Activated CD4-positive, alpha-beta T cell treated with anti-CD3 and anti-CD28 coated beads, Interleukin-2, amount 50 U/mL, for 48 hours (primary cell): ENCODE measurements at places on chromosomes 6 and 20.

- no peak for DNase-seq
Observed at GRCh38 chr6:77324866-77325265, 138.4 kb downstream of the HTR1B start.

GRCh38 chr6:43950731-43951062 is 176.6 kb downstream of the MRPL14 start:
- no peak for DNase-seq

DNA sequence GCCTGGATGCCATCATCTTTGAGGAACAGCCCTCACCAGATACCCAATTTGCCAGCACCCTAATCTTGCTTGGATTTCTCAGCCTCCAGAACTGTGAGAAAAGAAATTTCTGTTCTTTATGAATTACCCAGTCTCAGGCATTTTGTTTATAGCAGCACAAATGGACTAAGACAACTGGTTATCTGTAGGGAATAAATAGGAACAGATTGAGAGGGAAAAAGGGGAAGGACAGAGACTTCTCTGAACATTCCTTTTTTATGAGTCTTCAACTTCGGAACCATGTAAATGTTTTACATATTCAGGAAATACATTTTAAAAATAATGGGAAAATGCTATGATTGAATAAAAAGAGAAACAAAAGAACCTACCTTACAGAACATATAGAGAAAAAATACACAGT is 20.9 kb downstream of the KCTD20 start:
- no peak for DNase-seq

- DNase-seq: no peak
Observed at GRCh38 chr6:119297049-119297448, 52.5 kb downstream of the MAN1A1 start.

DNA sequence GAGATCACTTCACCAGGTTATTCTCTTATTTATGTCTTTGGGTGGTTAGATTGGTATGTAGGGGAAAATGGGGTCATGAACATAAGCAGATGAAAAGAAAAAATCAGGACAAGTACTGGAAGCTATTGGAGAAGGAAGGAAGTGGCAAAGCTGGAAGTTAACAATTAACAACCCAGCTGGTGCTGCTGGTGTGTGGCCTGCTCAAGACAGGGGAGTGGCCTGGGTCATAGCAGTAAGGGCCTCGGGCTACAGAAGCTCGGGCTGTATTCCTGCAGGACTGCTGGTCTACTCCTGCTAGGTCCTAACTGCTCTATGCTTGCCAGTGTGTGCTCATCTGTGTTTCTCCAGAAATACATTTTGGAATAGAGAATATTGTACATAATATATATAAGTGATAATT is 19.6 kb downstream of the MYLIP start:
- DNase-seq: no peak

- no peak for DNase-seq
Observed at GRCh38 chr20:16063881-16064280, 509.4 kb downstream of the KIF16B start.

DNA sequence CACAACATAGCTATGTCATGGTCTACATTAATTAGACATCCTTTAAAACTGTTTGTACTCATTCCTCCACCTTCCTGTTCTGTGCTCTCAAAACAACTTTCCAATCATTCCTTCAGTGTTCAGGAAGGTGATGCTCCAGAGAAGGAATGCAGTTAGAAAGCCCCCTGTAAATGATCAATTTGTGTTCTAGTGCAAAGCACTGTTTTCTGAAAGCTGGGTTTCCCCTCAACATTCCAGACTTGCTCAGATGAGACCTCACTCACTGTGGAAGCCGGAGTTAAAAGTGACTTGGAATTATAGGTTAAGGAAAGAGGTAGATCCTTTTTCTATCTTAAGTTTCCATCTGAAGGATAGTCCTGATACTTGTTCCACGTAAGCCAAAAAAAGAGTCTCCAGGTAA is 95.9 kb downstream of the BMP2 start:
- no peak for DNase-seq

DNA sequence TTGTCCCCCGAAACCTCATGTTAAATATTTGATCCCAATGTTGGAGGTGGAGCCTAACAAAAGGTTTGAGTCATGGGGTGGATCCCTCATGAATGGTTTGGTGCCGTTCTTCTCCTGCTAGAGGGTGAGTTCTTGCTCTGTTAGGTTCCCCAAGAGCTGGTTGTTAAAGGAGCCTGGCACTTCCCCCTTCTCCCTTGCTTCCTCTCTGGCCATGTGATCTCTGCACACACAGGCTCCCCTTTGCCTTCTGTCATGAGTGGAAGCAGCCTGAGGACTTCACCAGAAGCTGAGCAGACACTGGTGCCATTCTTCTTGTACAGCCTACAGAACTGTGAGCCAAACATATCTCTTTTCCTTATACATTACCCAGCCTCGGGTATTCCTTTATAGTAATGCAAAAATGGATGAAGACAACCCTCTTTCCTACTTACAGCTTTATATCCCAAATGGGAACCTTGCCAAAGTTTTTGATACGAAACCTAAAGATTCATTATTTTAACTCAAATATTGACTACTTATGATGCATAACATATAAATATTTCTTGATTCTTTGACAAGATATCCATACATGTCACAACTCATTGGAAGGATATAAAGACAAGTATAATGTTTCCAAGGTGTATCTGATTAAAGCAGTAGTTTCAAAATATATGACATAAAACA is 61.0 kb downstream of the RNF182 start:
- DNase-seq: no peak

DNA sequence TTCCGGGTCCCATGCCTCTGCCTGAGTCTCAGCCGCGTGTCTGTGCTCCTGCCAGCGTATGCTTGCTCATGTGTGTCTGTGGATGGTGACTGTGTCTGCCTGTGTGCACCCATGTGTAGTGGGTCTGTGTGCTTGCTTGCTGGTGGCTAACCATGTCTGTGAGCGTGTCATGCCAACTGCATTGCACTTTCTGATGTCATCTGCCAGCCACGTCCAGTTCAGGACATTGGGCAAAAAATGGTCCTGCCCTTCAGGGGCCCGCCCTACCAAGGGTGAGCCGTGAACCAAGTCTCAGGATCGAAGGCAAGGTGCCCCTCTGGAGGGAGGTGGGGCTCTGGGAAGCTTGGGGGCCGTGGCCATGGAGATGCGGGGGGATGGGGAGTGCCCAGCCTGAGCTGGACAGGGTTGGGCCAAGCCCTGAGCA is 9.4 kb upstream of the ZBTB46 start:
- DNase-seq: no peak

DNA sequence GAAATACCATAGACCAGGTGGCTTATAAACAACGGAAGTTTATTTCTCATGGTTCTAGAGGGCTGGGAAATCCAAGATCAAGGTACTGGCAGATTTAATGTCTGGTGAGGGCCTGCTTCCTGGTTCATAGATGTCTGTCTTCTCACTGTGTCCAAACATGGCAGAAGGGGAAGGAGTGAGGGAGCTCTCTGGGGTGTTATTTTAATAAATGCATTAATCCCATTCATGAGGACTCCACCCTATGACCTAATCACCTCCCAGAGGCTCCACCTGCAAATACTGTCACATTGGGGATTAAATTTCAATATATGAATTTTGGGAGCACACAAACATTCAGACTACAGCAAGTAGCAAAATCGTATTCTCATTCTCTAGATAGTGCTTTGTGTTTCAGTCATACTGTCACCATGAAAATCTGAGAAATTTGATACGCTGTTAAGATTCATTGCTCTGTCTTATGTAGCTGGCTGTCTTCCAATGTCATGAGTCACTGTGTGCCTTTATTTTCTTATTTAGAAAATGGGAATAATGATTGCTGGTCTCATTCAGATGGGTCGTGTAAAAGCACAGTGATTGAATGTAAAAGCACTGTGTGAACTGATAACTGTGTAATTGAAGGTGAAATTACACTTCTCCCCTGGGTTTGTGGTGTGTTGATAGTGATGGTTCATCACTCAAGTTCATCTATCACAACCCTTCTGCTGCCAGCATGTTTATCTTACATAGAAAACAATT is 8.9 kb upstream of the ERVFRD-1 start:
- no peak for DNase-seq

- DNase-seq: no peak
Observed at GRCh38 chr6:31655349-31656237, at the start of gene APOM. Gene APOM (plus strand): TSS chr6:31655894. CDS start chr6:31655967, 73 bp downstream.

DNA sequence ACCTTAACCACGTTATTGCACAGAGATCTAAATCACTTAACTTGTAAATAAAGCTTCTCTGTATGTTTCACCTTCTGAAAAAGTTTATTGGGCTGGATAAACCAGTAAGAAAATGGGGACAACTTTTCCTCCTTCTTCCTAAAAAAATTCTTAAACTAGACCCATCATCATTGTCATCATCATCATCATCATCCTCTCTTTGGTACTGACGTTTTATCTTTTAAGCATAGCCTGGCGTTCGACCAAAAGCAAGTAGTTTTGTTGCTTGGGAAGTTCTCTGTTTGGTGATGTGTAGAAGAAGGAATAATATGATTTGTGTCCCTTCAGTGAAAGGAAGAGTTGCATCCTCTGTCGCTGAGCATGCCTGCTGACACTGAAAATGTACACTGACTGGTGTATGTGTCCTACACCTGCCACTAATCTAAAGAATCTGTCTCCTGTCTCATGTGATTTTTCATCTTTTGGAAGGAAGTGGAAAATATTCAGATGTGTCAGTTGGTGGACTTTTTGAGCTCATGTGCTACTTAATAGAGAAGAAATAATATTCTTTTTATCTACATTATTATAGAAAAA is 2.5 kb downstream of the CLVS2 start:
- no peak for DNase-seq

GRCh38 chr6:125995972-125996580 is 9.7 kb downstream of the TRMT11 start:
- peak; percentile 75 for DNase-seq

- no peak for DNase-seq
Observed at GRCh38 chr6:36378243-36378920, 9.1 kb downstream of the ETV7 start.

DNA sequence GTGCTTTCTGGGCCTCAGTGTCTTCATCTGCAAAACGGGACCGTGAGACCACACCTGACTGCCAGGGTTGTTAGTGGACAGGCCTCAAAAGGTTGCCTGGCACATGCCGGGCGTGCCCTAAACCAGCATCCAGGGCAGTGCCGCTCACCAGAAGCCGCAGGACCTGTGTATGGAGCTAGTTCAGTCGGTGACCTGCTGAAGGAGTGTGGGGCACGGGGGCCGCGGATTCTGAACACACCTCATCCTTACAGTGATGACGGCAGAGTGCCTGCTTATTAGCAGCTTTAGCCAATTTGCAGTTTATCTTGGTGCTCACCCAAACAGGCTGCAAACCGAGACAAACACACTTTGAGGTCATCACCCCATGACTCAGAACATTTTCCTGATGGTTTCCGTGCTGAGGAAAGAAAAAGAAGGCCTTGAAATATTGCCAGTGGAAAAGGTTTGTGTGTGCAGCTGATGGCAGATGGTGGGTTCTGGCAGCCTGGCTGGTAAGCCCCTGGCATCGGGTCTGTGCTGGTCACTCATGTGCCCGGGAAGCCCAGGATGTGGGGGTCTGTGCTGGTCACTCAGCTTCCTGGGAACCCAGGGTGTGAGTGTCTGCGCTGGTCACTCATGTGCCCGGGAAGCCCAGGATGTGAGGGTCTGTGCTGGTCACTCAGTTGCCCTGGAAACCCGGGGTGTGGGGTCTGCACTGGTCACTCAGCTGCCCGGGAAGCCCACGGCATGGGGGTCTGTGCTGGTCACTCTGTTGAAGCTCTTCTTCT is 153.8 kb downstream of the ERMARD start:
- DNase-seq: no peak

DNA sequence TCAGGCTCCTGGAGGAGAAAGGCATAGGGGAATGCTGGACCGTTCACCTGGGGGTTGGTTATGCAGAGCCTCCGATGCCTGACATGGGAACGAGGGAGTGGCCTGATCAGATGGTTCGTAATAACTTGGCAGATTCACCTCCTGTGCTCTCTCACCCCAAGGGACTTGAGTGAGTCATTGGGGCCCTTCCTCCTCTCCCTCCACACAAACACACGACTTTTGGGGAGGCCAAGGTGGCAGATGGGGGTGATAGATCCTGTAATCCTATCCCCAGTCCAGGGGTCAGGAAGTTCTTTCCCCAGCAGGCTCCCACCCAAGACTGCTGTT is 45.6 kb upstream of the ARFGEF2 start:
- DNase-seq: no peak

DNA sequence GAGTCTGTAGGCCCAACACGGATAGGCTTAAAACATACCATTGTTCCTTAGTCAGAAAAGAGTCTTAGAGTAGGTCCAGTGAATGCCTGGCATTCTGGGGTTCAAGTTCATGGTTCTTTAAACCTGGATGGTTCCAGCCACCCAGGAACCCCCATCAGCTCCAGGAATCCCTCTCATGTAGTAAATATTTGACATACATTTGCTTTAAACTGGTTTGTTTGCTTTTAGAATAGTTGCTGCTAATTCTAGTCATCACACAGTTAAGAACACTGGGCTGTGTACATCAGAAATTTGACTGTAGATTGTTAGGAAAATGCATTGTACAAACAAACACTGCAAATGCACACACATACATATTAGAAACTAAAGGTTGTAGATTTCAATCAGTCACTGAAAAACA is 30.6 kb upstream of the PBOV1 start:
- DNase-seq: no peak

GRCh38 chr6:26064619-26065257 is 22.5 kb upstream of the HFE start:
- DNase-seq: no peak

DNA sequence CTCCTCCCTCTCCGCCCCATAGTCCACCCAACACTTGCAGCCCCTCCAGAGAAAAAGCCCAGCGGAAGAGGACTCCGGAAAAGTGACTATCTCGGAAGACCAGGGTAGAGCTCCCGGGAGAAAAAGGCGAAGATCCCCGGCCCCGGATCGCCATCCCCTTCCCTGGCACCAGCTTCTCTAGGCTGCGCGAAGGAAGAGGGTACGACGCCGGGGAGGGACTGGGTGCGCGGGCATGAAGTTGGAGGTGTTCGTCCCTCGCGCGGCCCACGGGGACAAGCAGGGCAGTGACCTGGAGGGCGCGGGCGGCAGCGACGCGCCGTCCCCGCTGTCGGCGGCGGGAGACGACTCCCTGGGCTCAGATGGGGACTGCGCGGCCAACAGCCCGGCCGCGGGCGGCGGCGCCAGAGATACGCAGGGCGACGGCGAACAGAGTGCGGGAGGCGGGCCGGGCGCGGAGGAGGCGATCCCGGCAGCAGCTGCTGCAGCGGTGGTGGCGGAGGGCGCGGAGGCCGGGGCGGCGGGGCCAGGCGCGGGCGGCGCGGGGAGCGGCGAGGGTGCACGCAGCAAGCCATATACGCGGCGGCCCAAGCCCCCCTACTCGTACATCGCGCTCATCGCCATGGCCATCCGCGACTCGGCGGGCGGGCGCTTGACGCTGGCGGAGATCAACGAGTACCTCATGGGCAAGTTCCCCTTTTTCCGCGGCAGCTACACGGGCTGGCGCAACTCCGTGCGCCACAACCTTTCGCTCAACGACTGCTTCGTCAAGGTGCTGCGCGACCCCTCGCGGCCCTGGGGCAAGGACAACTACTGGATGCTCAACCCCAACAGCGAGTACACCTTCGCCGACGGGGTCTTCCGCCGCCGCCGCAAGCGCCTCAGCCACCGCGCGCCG is 822 bp downstream of the FOXQ1 start:
- DNase-seq: peak; percentile 14
